ENCODE measurements at places on chromosomes 11 and 22.

DNA sequence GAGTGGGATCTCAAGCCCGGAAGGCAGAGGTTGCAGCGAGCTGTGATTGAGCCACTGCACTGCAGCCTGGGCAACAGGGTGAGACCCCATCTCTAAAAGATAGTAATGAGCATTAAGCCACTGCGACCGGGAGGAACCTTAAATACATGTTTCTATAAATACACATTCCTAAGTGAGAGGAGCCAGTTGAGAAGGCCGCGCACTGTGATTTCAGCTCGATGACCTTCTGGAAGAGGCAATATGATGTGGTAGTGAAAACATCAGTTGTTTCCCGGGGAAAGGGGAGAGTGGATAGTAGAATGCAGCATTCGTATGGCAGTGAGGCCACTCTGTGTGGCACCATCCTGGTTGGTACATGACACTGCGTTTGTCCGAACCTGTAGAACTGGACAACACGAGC, 18.0 kb downstream of the PTDSS2 start:
- no peak for DNase-seq

- DNase-seq: no peak
Observed at GRCh38 chr22:25626624-25626990, 62.1 kb downstream of the GRK3 start.

DNA sequence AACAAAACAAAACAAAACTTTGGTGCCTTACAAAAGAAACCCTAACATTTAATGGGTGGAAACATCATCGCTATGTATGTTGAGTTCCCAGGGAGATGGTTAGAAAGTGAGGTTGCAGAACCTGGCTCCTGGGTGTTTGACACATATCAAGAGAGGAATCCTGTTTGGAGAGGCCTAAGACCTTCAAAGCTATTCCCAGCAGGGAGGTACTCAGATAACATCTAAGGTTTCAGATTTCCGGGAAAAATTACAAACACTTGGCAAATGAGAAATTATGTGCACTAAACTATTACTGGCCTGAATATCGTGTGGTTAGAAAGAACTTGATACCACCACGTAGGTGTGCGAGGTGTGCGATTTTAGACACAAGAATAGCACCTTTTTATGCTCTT, 18.5 kb downstream of the TRIM5 start:
- no peak for DNase-seq

DNA sequence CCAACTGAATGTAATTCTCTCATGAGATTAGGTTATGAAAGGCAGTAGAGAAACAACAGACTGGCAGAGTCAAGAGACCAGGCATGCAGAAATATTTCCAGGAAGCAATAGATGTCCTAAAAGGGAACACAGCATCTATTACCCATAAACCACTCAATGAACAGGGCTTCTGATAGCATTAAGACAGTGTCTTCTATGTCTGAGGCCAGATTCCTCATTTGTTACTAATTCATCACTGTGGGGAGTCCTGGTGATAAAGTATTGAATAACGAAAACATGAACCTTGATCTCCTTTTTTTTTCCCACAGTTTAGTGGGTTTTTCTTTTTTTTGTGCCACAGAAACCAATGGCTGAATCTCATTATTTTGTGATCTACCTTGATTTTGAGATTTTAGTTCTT, 339.0 kb downstream of the METTL15 start:
- DNase-seq: no peak

- no peak for DNase-seq
Observed at GRCh38 chr11:108122166-108122628, 830 bp downstream of the ACAT1 start.

- DNase-seq: no peak
Observed at GRCh38 chr22:50577697-50577986, 585 bp downstream of the CPT1B start.

DNA sequence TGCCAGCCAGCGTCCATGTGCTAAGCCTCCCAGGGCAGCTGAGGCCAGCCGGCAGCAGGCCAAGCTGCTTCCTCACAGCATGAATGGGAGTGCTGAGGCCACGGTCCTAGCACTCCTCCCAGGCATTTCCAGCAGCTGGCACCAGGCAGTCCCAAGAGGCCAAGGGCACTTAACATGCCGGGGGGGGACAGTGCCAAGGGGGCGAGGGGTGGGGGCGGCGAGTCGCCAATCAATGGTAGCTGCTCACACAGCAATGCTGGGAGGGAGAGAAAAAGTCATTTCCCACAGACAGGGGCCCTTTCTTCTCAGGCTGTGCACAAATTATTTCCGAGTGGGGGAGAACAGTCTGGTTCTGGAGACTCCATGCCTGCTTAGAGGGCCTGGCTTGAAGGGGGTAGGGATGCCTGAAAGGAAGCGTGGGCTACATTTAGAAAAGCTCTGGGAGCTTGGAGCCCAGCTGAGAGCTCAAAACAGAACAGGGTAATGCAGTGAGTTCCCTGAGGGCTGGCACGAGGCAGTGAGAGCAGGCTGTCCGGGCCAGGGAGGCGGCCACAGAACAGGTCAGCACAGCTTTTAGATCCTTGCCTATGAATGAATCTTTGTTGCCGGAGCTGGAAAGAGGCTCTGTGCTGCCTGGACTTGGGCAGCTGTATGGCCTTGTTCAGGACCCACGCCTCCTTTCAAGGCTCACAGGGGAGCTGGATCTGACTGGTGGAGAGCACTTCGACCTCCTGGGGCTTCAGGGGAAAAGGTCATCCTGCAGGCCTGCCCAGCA, 14.4 kb upstream of the TBC1D10A start:
- DNase-seq: no peak

- DNase-seq: no peak
Observed at GRCh38 chr11:131447277-131447815, 76.9 kb downstream of the NTM start.

DNA sequence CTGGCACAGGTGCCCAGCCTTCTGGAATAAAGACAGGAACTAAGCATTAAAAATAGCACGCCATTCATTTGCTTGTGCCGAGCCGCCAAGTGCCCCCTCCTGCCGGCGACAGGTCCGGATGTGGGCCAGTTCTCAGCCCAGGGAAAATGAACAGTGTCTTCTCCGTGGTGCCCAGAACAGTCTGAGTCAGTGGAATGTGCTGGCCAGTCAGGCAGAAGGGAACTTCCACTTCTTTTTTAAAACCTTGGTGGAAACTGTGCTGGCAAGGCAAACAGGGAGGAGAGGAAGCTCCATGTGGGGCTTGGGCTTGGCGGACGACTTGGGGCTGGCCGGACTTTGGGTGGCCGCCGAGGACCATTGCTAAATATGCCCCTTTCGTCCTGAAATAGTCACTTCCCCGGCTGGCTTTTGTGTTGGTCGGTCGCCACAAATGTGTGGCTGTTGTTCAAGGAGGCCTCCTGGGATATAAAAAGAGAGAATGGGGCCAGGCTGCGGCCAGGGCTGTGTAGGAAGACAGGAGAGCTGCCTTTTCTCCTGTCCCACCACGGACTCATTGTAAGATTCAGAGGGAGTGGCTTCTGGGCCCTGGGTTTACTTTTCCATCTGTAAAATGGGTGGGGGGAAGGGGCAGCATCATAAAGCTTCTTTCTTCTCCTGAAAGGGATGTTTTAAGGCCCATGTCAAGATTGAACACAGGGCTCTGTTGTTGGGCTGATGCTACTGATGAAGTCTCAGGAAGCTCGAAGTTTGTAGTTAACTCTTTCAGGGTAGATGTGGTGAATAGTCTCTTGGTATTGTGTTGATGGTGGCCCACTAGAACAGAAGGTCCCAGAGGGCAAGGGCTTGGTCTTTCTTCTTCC, 101.0 kb downstream of the PTPRJ start:
- peak; percentile 29 for DNase-seq

GRCh38 chr22:41746567-41747400, 47.5 kb downstream of the MEI1 start:
- DNase-seq: peak; percentile 58

GRCh38 chr11:25734591-25735211, 597.2 kb upstream of the ANO3 start:
- no peak for DNase-seq

DNA sequence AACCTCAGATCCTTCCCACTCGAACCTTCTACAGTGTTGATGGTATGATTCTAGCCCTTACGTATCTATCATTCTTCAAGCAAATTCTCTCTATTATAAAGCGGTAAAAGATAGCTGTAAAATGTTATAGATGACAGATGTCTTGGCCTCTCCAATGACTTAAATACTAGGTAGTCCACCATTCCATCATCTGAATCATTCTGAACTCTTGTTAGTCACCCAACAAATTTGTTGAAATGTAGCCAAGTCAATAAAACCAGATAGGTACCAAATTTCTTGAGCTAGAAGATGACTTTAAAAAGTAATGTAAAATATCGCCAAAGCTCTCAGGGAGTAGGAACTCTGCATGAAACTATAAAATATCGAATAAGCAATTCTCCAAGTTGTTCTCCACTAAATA, 32.6 kb upstream of the PICALM start:
- no peak for DNase-seq

- DNase-seq: no peak
Observed at GRCh38 chr11:11407065-11407762, 54.2 kb upstream of the CSNK2A3 start.

- DNase-seq: no peak
Observed at GRCh38 chr22:26617271-26618199, at the start of gene CRYBB1. Gene CRYBB1, minus strand, starts transcription at chr22:26618027. Its CDS starts 1,708 bp downstream, at chr22:26616319.

- peak; percentile 60 for DNase-seq
Observed at GRCh38 chr11:88016392-88017170, 158.7 kb downstream of the RAB38 start.

DNA sequence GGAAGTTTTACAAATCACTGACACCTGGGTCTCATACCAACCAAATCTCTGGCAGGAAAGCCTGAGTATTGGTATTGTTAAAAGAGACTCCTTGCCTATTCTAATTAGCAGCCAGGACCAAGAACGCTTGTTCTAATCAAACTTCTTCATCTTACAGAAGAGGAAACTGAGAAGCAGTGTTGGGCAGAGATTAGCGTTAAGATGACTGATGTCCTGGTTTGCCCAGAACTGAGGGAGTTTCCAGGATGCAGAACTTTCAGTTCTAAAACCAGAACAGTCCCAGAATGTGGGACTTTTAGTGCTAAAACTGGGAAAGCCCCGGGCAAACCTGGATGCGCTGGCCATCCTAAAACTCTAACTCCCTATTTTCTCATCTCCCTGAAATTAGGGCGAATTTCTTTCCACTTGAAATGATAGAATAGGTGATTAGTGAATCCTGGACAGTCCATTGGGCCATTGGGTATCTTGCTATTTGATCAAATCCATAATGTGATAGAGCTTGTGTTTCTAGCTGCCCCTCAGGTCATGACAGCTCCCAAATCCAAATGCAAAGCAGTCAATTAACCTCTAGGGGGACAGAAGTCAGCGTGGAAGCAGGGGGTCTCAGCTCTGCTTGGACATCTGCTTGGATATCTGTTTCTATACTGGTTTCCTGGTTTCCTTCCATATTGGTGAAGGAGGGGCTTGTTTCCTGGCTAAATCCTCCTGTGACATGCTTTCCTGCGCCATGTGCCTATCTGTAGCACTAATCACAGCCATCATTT, 16.0 kb upstream of the TMPRSS13 start:
- DNase-seq: no peak

DNA sequence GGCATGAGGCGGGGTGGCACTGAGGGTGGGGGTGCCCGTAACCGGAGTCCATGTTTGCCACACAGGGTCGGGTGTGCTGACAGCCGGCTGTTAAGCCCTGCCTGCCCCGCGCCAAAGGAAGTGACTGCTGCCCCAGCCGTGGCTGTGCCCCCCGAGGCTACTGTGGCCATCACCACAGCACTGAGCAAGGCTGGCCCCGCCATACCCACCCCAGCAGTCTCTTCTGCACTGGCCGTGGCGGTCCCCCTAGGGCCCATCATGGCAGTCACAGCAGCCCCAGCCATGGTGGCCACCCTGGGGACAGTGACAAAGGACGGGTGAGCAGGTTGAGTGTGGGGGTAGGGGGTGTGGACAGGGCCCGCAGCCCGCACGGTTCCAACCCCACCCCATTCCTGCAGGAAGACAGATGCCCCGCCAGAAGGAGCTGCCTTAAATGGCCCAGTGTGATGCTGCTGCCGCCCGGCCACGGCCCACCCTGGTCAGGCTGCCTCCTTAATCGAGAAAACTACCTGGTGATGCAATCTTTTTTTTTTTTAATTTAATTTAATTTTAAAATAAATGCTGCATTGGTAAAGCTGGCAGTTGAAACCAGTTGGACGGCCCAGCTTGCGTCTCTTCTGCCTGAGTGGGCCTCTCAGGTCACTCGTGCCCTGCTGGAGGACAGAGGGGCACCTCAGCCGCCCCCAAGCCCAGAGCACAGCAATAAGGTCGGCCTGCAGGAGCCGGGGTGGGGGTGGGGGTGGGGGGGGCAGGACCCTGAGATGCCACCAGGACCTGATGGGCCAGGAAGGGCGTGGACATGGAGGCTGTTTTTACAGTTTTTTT, 30.8 kb downstream of the SBF1 start:
- no peak for DNase-seq

GRCh38 chr22:46607483-46608114, 12.6 kb upstream of the GRAMD4 start:
- DNase-seq: no peak

- no peak for DNase-seq
Observed at GRCh38 chr22:47996446-47996857, 1234.0 kb downstream of the TBC1D22A start.

- no peak for DNase-seq
Observed at GRCh38 chr11:38438091-38438490, 1840.1 kb upstream of the RAG2 start.

GRCh38 chr11:6721343-6721742, 38.2 kb upstream of the MRPL17 start:
- DNase-seq: no peak

DNA sequence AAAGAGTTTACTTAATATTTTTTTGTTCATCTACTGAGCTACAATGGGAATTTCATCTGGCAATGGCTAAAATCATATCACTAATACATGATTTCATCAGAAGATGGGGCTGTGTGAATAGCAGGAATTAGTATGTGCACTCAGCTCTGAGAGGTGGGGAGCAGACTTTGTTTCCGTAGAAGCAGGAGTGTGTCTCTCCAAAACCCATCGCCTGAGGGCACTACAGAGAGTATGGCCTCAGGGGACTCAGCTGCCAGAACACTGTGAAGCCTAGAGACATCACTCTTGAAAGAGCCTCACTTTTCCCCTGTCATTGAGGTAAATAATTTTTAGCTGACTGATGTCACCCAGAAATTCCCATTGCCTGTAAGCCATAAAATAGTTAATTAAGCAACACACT, 261.4 kb upstream of the ISX start:
- DNase-seq: no peak

Data from activated CD4-positive, alpha-beta memory T cell treated with anti-CD3 and anti-CD28 coated beads, Interleukin-2, amount 10 ng/mL, durations not matched to agents 7 days and 5 days (primary cell).